Midbrain (tissue), 1 donor: ENCODE measurements at places on chromosomes 16 and 17.

DNA sequence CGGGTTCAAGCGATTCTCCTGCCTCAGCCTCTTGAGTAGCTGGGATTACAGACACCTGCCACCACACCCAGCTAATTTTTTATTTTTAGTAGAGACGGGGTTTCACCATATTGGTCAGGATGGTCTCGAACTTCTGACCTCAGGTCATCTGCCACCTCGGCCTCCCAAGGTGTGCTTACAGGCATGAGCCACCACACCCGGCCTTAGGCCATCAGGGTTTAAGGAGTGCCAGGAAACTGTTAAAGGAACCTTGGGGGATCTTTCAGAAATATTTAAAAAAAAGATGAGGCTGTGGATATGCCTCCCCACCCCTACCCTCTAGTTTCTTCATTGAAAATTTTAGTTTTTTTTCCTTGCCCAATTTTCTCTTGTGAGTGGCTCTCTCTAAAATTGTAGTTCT is 31.4 kb upstream of the UBE2G1 start:
- DNase-seq: no peak

GRCh38 chr16:10114409-10114808 is 67.8 kb downstream of the GRIN2A start:
- DNase-seq: no peak

- no peak for DNase-seq
Measured at GRCh38 chr16:8342276-8342675, 248.0 kb downstream of the TMEM114 start.

DNA sequence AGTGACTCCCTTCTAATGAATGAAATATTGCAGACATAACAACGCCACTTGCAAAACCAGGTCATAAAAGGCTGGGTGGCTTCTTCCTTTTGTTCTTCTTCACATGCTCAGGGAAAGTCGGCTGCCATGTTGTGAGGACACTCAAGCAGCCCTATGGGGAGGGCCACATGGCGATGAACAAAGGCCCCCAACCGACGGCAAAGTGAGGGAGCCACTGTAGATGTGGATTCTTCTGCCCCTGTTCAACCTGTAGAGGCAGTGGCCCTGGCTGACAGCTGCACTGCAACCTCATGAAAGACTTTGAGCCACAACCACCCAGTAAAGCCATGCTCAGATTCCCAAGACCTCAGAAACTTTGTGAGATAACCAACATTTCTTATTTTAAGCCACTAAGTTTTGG is 203.5 kb upstream of the TNRC6C start:
- DNase-seq: no peak

DNA sequence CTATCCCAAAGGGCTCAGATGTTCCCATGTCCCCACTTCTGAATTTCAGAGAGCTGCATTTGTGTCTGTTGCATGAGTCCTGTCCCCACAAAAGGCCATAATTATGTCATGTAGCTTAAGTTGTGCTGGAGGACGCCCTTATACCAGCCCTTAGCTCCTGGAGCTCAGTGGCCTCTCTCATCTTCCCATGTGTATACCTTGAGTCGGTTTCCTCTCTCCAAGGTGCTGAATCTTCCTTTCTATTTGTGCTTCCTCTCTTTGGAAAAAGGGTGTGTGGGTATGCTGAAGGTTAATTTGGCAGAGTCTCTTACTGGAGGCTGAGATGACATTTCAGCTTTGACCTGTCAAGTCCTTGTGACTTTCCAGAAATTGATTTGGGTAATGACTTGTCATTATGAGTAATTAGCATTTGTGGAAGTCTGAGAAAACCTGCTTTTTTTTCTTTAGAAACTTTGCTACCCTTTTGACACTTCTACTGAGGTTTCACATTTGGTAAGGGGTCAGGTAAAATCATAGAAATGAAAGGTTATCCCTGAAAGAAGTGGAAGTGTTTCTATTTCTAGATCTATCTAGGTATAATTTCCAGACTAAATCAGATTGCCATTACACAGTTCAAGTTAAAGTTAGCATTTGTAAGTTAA is 185.4 kb downstream of the ABCC12 start:
- DNase-seq: no peak

GRCh38 chr16:88700322-88700635 is 5.9 kb downstream of the RNF166 start:
- no peak for DNase-seq

GRCh38 chr16:85350973-85351372 is 238.7 kb upstream of the CIBAR2 start:
- peak; percentile 92 for DNase-seq

DNA sequence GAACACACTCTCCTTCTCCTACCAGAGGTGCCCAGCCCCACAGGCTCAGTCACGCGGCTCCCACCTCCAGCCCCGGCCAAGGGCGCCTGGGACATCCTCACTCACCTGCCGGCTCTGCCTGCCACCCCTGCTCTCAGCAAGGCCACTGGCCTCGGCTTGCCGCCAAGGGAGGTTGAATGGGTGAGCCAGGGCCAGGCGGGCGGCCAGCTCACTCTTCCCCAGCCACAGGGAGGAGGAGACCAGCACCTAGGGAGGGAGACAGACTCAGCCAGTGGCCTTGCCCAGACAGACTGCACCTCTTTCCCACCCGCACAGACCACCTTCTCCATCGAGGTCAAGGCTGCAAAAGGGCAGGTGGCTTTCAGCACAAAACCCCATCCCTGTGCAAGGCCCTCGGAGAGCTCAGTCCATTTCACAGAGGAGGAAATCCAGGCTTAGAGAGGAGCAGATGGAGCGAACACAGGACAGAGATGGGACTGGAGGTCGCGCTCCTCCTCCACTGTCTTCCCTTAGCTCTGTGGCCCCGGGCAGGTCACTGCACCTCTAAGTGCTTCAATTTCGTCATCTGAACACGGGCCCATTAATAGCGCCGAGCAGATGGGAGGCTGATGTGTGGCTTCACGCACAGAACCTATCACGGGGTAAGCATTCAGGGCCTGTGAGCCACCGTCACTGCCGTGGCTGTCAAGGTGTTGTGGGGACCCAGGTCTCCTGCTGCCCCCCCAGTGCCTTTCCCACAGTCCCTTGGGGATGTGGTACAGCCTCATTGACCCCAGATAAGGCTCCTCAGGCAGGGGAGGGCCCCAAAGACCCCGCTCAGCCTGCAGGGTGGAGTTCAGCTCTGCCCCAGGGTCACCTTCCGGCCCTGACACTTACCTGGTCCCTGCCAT is 56.1 kb downstream of the RMI2 start:
- DNase-seq: peak; percentile 7

- no peak for DNase-seq
Measured at GRCh38 chr16:89315791-89316581, 98.5 kb downstream of the ZNF778 start.

GRCh38 chr16:78399384-78399783 is 299.9 kb downstream of the WWOX start:
- no peak for DNase-seq

DNA sequence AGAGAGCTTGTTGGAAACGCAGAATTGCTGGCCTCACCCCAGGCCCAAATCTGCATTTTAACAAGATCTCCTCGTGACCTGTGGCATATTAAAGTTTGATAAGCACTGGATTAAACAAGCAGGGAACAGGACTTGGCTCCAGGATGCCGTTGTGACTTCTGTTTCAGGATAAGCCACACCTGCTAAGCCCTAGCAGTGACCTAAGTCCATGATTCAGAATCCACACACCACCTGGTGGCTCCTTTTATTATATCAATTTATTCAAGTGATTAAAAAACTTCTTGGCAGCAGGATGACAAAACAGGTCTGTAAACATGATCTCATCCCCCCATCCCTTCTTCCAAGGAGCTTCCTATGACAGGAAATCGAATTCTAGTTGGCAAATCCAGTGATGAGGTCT is 9.1 kb downstream of the NAGPA start:
- peak; percentile 17 for DNase-seq

GRCh38 chr16:10086620-10087019 is 95.6 kb downstream of the GRIN2A start:
- DNase-seq: no peak

DNA sequence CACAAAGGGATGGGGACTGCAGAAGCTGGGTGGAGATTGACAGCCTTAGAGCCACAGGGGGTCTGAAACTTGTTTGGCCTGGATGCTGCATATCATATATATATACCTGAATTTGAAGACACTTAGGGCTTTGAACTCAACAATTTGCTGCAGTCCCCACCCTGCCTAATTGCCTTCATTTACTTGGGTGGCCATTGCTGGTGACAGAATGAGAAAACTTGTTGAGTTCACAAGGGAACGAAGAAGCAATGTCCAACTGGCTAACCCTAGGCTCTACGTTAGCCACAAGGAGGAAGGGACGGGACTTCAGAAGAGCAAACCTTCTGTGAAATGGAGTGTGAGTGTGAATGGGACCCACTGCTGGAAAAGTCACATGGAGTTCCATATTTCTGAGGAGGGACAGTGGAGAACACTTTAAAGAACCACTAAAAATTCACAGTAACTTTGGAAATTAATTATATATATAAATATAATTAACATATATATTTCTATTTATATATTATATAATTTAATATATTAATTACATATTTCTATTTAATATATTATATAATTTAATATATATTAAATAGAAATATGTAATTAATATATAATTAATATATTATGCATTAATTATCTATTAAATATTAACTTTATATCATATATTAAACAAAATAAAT is 215.3 kb upstream of the SOX9 start:
- DNase-seq: no peak

DNA sequence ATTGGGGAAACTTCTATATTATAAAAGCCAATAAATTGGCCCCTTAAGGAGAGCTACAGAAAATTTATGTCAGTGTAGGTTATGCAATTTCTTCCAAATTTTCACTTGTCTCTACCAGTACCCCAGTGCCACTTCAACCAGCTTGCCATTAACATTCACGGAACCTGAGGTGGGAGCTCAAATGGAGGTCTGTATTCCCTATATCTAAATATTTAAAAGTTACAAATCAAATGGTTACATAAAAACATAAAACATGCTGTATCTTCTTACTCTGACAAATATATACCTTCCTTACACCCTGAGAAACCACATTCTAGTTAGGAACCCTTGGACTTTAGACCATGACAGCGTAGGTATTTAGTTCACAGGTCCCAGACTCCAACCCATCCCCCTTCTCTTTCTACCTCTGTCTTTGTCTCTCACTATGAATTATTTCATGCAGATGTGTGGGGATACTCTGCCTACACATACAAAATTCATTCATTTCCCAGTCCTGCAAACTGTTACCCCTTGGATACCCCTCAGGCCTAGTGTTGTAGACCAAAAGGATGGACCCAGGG is 127.8 kb upstream of the PMFBP1 start:
- no peak for DNase-seq

- no peak for DNase-seq
Measured at GRCh38 chr17:1486802-1487695, 5.4 kb downstream of the MYO1C start.

- no peak for DNase-seq
Measured at GRCh38 chr16:78310990-78311561, 211.6 kb downstream of the WWOX start.

- no peak for DNase-seq
Measured at GRCh38 chr17:2925011-2925410, 128.8 kb downstream of the RAP1GAP2 start.

GRCh38 chr17:42748908-42749798 is 4.3 kb upstream of the EZH1 start:
- no peak for DNase-seq

- no peak for DNase-seq
Measured at GRCh38 chr17:81391293-81391935, 3.8 kb upstream of the BAHCC1 start.

DNA sequence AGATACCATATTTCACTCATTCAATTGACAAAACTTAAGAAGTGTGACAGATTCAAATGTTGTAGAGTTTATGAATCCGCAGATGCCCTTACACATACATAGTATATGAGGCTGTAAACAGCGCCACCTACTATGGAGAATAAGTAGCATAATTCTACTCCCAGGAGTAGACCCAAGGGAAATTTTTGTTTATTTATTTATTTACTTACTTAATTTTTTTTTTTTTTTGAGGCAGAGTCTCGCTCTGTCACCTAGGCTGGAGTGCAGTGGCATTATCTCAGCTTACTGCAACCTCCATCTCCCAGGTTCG is 35.5 kb downstream of the GAN start:
- DNase-seq: no peak

- DNase-seq: no peak
Measured at GRCh38 chr17:82350182-82351030, 8.6 kb upstream of the TEX19 start.

DNA sequence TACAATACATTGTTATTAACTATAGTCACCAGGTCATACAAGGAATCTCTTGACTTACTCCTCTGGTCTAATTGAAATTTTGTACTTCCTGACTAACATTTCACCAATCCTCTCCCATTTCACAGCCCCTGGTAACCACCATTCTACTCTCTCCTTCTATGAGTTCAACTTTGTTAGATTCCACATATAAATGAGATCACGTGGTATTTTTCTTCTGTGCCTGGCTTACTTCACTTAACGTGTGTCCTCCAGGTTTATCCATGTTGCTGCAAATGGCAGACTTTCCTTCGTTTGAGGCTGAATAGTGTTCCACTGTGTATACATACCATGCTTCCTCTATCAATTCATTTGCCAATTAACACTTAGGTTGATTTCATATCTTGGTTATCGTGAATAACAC is 128.5 kb downstream of the CHD9NB start:
- no peak for DNase-seq

DNA sequence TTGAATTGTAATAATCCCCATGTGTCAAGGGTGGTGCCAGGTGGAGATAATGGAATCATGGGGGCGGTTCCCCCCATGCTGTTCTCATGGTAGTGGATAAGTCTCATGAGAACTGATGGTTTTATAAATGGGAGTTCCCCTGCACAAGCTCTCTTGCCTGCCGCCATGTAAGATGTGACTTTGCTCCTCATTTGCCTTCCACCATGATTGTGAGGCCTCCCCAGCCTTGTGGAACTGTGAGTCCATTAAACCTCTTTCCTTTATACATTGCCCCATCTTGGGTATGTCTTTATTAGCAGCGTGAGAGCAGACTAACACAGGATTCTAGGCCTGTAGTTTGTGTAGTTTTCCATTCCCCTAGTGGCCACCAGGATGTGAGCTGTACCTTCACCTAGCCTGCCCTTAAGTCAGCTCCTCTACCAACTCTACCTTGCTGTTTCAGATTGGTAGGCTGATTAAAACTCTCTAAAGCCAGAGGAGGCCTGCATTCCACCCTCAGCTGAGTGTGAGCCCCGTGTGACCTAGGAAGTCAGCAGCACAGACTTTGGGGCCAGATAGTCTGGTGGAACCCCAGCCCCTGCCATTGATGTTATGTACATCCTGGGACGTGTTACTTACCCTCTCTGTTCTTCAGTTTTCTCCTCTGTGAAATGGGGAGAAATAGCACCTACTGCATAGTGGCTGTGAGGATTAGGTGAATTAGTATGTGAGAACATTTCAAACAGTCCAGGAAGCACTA is 252.4 kb upstream of the CACNG5 start:
- DNase-seq: no peak

- no peak for DNase-seq
Measured at GRCh38 chr16:56871172-56871593, 6.2 kb downstream of the SLC12A3 start.
